ENCODE measurements at places on chromosomes 7 and 10.

DNA sequence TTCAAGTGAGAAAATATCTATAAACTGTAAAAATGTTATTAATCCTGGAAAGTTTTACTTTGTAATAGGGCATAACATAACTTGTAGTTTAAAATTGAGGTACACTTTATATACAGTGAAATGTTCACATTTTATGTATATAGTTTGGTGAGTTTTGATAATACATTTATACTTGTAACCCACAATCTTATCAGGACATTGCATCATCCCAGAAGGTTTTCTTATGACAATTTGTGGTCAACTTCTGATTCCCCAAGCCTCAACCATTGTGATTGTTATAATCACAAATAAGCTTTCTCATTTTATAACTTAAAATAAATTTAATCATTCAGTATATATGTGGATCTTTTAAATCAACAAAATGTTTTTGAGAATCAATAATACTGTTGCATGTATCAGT lies 151.1 kb downstream of the TFPI2 start:
- DNase-seq, result no peak

- DNase-seq, result no peak
Measured at GRCh38 chr10:1515780-1516491, 221.4 kb downstream of the ADARB2 start.

DNA sequence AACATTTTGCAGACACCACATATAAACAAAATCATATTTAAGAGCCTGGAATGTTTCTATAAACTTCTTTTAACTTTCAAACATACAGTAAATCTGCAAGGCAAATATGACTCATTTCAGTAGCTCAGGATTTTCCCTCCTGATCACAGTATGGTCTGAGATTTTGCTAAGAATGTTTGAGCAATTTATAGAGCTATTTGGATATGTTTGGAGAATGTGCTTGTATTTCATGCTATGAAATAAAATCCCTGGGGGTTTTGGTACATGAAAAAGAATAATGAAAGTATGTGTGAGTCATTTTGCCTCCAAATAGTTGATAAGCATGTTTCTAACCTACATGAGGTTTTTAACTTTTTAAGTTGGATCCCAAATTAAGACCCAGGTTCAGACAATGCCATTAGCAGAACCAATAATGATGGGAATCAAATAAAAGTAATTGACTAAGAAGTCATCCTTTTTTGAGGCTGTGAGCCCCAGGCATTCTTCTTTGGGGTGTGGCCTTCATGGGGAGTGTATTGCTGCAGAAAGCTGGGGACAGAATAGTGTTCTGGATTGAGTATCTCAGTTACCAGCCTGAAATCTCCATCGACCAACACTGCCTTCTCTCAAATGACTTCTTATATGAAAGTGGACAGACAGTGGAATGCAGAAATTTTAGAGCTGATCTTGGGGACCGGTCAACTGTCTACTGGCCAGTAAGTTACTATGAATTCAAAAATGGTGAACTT lies 66.1 kb upstream of the AGBL3 start:
- DNase-seq, result no peak

GRCh38 chr7:69550991-69551390 lies 47.3 kb upstream of the AUTS2 start:
- DNase-seq, result no peak

DNA sequence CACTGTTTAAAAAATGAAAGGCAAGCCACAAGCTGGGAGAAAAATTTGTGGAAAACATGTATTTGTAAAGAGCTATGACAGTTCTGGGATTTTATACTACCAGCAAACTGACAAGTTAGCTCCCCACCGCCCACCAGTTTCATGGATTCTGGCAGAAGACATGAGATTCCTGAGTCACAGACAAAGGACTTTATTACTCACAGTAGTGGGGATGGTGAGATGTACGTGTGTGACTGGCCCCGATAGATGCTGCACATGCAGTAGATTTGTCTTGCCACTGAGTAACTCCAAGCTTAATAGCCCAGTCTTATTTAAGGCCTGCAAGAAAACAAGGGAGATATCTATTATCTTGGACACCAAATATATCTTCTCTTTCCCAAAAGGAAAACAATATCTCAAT lies 281.7 kb downstream of the AHR start:
- DNase-seq, result no peak

DNA sequence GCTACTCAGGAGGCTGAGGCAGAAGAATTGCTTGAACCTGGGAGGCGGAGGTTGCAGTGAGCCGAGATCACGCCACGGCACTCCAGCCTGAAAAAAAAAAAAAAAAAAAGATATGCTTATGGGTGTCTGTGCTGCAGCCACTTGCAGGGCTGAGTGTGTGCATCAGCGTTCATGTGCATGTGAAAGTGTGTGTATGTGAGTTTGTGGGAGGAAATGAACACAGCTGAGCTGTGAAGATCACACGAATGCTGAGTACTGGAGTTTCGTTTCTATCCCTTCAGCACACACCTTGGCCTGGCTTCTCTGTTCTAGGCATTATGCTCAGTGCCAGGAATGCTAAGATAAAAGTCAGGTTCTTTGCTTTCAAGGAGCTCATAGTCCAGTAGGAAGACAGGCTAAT lies 12.0 kb upstream of the SVOPL start:
- DNase-seq, result no peak

DNA sequence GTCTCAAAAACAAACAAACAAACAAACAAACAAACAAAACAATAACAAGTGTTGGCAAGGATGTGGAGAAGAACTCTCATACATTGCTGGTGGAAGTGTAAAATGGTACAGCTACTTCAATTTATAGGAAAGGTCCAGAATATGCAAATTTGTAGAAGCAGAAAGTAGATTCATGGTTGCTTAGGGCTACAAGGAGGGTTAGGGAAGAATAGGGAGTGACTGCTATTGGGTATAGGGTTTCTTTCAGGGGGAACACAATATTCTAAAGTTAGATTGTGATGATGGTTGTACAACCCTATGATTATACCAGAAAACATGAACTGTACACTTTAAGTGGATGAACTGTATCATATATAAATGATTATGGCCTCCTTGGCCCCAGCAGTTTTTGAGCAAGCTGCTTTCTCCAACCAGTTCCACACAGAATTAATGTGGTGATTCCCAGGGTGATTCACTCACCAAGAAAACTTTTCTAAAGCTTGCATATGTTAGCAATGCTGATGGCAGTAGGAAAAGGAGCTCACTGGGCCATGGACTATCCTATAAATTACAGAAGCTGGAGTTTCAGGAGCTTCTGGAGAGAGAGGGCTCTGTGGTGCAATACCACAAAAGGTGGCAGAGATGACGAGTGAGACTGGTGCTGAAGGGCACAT lies 52.8 kb upstream of the KCNIP2 start:
- DNase-seq, result no peak

DNA sequence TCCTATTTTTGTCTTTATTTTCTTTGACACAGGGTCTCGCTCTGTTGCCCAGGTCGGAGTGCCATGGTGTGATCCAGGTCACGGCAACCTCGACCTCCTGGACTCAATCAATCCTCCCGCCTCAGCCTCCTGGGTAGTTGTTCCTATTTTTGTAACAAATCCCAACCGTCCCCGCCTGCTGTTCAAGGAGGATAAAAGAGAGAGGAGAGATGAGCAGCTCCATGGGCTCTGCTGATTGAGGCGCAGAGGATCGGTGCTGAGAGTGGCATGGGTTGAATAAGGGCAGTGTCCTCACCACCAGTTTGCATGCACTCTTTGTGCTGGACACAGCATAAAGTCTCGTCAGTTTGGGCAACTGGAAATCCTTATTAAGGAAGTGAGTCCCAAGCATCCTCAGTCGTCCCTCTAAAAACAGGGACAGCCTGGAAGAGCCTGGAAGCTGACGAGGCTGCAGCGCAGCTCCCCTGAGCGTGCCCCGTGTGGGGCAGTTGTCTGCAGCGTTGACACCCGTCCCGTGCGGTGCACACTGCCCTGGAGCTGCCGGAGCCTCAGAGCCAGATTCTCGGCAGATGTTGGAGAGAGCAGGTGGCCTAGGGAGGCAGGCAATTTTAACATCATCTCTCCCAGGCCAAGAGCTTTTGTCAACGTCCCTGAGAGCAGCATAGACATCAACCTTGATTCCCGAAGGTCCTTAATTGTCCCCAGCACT lies 404.2 kb upstream of the RNF32 start:
- no peak for DNase-seq

DNA sequence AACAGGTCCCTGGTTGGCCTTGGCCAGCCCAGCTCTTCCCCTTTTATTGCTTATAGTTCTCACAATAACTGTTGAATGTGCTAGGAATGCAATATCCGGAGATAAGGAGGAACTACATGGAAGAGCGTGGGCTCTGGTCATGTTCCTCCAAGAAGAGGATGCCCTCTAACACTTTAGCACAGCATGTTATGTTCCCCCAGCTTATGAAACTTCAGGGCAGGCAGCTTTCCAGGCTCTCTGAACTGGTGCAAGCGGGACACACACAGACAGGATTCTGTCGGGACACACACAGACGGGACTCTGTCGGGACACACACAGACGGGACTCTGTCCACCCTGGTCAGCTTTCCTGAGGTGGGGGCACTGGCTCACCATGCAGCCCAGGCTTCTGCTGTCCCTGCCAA lies 141.6 kb downstream of the PKD1L1 start:
- DNase-seq, result no peak

Data from stimulated activated naive CD4-positive, alpha-beta T cell treated with Interleukin-2 at 50 U/mL for 16 hours (primary cell).